ENCODE measurements at places on chromosomes 4 and X. TPM values are rescaled to one million over a fixed set of nuclear protein-coding genes. Genes with fewer than 3 reads are reported as not detected.

ZFP42 gene
- total RNA-seq = not detected

- DNase-seq = no peak
These were observed 300.9 kb upstream of the HS3ST1 start for GRCh38 chr4:11729548-11729947.

RP2 gene
- 6.9 TPM for total RNA-seq

DNA sequence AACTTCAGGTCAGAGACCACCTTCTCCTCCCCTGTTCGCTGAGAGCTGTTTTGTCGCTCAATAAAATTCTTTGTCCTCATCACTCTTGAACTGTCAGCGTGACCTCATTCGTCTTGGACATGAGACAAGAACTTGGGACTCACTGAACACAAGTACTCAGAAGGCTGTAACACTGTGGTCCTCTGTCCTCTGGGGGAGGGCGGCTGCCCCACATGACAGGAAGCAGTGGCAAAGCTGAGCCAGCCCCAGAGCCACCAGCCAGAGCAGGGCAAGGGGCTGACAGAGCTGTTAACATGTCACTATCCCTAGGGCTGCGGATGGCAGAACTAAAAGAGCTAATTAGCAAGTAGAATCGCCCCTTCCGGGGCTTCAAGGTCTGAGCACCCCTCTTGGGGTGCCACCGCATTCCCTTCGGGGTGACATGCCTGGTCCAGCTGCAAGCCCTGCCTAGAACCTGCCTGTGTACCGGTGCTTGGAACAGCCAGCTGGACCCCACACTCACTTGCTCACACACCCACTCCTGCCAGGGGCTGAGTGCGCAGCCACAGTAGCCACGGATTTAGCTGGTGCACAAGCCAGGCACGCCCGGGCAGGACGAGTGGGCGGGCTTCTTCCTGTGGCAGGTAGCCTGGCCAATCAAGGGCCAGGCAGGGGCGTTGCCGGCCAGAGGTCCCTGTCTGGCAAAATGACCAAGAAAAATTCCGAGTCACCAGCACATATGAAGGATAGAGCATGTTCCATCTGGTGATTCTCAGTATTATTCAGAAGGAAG is 648.6 kb upstream of the AGA start:
- no peak for DNase-seq

WDR17 gene
- total RNA-seq = 1.5 TPM

CLIC2 gene
- 0.73 TPM for total RNA-seq

DNA sequence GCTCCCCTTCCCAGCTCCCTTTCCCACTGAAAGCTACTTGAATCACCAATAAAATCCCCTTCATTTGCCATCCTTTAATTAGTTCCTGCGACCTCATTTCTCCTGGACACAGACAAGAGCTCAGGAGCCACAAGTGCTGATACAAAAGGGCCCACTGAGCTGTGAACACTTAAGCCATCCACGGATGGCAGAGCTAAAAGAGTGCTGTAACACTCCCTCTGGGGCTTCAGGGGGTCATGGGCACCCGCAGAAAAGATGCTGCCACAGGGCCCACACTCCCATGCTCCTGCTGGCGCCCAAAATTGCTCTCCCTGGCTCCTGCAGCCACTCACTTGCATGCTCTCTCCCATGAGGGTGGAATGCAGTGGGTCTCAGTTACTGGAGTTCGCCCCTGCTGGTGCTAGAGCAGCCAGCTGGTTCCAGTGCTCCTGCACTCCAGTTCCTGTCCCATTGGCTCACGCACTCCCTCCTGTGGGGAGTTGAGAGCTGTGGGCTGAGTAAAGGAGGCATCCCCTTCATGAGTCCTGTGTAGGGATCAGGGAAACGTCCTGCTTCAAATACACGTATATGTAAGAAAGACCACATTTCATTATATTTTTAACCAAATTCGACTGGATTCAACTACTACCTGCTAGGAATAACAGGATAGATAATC is 1291.0 kb downstream of the ARAP2 start:
- DNase-seq = no peak

DNA sequence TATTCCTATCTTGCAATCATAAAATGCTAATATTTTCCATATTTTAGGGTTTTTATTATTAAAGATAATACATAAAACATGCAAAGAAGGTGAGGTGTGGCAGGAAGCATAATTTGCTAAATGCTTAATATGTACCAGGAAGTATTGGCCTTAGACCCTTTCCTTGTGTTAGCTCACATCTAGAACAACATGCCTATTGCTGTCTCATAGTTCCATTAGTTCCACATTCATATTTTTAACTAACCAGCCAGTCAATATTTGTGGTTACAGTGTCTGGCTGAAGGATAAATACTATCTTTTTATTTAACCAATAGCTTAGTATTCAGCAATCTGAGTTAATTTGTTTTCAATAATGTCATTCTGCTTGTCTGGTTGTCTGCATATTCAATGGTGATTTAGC is 432.6 kb downstream of the INPP4B start:
- no peak for DNase-seq

DNA sequence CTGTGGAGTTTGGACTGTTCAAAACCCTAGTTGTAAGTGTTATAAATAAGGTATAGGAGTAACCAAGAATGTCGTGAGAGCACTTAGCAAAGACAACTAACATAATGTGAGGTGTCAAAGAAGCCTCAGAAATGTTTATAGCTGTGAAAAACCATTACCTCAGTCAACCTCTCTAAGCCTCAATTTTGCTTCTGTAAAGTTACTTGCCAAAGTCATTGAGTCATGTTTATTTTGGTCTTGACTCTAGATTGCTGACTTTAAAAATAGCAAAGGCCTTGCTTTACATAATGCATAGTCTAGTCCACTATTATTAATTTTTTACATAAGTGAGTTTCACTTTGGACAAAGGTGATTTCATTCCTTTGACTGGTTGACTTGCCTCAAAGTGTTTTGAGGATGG is 257.6 kb upstream of the CXXC4 start:
- DNase-seq = no peak

GC gene
- not detected for total RNA-seq

GRCh38 chrX:111282139-111282538 is 11.9 kb upstream of the CAPN6 start:
- no peak for DNase-seq

DNA sequence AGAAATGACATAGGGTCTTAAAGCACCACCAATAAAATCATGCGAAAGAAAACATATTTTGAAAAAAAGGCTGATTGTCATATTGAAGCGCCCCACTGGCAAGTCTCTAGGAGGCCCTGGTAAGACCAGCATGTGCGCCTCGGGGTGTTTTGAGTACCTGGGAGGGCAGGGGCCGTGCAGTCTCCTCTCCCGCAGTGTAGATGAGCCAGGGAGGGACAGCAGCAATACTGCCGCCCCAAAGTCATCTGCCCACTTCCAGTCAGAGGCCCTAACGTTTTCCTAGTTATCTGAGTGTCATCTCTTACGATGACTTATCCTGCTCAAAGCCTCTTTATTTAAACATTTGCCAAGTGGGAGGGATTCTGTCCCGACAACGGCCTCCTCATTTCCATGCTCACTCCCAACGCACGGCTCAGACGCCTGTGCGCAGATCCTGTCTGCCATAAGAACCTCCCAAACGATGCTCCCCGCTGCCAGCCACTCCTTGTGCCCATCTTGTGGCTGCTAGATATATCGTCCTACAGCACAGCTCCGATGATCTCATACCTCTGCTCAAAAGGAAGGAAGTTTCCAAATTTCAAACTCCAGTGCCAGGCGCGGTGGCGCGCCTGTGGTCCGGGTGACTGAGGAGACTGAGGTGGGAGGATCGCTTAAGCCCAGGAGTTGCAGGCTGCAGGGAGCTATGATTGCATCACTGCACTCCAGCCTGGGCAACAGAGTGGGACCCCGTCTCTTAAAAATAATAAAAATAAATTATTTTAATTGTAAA is 17.2 kb upstream of the SCRG1 start:
- no peak for DNase-seq

- DNase-seq = peak; percentile 50
These were observed at the start of gene FAAH2 for GRCh38 chrX:57286507-57287251. TSS of gene FAAH2 (plus strand) at chrX:57286706. CDS start at chrX:57286826, 120 bp downstream.

DNA sequence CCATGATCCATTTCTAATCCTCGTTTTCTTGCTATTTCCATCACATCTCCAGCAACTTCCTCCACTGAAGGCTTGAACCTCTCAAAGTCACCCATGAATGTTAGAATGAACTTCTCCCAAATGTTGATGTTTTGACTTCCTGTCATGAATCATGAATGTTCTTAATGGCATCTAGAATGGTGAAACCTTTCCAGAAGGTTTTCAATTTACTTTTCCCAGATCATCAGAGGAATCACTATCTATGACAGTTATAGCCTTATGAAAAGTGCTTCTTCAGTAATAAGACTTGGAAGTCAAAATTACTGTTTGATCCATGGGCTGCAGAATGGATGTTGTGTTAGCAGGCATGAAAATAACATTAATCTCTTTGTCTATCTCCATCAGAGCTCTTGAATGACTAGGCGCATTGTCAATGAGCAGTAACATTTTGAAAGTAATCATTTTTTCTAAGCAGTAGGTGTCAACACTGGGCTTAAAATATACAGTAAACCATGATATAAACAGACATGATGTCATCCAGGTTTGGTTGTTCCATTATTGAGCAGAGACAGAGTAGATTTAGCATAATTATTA is 268.2 kb downstream of the KCNIP4 start:
- no peak for DNase-seq

- DNase-seq = no peak
These were observed 96.2 kb downstream of the UGT8 start for GRCh38 chr4:114694770-114695169.

DNA sequence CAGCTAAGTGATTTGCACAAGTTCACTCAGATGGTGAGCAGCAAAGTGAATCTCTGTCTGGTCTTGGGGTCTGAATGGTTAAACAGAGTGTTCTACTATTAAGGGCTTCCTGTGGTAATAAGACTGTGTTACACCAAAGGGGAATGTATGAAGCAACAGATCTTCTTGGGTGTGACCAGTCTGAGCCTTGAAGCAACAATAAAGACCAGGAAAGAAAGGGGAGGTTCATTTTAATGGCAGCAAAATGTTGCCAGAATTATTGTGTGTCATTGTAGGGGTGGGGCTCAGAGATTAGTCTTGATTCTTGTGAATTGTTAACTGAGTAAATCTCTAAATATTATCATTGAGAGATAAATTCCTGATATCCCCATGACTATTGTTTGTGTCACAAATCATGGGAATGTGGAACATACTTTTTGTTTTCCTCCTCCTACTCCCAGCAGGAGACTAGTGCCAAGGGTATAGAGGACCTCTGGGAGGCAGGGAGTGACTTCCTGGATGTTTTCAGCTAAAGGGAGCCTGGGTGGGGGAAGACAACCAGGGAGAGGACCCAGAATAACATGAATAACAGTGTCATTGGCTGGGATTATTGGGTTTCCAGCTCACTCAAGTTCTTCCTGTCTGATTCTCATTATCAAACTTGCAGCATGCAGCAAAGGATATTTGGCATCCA is 141.4 kb upstream of the PAK3 start:
- DNase-seq = no peak

DNA sequence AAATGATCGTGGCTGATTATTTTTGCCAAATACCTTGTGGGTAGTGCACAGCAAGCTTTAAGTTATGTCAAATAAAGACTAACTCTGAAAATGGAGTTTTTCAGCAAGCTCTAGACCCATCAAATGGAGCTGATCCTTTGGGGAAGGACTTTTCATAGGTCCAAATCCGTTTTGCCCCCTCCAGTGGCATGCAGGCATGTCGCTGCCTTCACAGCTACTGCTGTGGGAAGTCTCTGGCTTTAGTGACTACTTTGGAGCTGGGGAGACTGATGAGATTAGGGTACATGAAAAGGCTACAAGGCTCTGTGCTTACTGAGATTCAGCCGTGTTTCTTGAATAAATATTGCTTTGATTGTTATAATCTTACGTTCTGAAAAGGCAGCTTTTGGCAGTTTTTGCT is 106.6 kb upstream of the HS3ST1 start:
- DNase-seq = no peak

GRCh38 chr4:78478523-78478922 is 73.0 kb upstream of the ANXA3 start:
- no peak for DNase-seq

GLUD2 gene
- total RNA-seq = 0.52 TPM

DNA sequence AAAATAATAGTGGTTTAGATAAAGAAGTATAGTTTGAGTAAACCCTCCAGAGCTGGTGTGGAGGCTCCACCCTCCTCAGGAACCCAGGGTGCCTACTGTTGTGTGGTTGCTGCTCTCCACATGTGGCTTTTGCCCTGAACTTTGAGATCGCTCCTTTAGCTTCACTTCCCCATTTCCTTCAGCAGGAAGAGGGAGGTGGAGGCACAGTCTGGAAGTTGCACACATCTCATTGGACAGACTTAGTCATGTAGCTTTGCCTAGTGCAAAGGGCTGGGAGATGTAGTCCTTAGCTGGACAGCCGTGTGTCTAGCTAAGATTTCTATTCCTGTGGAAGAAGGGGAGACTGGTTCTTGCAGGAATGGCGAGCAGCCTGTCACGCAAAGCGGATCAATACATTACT is 37.9 kb downstream of the RGS12 start:
- DNase-seq = no peak

SHOX gene
- total RNA-seq = not detected

DNA sequence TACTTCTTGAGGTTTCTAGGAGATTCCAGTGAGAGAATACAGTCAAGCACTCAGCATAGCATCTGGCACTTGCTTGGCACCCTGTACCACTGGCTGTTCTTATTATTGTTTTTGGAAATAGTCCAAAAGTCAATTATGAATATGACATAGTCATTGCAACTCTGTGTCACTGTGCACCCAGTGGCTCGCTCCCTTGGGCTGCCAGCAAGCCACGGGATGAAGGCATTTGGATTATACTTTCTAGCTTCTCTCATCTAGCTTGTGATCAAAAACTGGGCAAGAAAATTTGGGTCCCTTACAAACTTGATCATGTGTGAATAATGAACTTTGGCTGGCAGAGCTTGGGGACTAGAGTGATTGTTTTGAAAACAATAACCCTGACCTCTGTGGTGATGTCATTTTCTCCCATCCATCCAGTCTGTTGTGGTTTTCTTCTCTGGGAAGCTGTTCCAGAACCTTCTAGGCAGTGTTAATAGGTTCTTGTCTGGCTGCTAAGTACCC is 32.7 kb upstream of the LIMCH1 start:
- no peak for DNase-seq

DNA sequence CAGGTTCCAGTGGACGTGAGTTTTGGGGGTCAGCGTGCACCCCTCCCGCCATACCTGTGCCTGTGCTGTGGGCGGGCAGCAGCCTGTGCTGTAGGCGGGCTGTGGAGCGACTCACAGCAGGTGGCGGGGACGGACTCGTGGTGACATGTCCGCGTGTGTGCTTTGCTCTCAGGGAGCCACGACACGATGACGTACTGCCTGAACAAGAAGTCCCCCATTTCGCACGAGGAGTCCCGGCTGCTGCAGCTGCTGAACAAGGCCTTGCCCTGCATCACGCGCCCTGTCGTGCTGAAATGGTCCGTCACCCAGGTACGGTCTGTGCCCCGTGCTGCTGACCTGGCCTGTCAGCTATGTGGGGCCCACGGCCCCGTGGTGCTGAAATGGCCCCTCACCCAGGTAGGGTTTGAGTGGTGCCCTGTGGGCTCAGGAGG is 7.4 kb downstream of the PLCXD1 start:
- no peak for DNase-seq

IBSP gene
- total RNA-seq = not detected

DNA sequence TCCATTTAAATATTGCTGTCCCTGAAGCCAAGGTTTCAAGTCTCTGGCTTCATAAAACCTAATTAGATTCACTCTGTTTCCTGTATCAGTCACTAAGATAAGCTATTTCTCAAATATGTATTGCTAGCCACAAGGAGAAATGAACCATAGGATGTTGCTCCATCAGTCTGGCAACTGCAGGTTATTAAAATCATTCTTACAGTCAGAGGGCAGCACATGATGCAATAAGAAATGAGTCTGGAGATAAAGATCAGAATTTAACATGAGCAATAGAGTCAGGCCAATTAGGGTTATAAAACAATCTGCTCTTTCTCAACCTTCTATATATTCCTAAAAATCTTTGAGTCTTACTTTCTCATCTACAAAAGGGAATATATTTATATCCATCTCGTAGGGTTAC is 7.2 kb downstream of the PRKG2 start:
- DNase-seq = no peak

Measured in naive thymus-derived CD8-positive, alpha-beta T cell (primary cell).